ENCODE measurements at places on chromosomes 1 and 21.

DNA sequence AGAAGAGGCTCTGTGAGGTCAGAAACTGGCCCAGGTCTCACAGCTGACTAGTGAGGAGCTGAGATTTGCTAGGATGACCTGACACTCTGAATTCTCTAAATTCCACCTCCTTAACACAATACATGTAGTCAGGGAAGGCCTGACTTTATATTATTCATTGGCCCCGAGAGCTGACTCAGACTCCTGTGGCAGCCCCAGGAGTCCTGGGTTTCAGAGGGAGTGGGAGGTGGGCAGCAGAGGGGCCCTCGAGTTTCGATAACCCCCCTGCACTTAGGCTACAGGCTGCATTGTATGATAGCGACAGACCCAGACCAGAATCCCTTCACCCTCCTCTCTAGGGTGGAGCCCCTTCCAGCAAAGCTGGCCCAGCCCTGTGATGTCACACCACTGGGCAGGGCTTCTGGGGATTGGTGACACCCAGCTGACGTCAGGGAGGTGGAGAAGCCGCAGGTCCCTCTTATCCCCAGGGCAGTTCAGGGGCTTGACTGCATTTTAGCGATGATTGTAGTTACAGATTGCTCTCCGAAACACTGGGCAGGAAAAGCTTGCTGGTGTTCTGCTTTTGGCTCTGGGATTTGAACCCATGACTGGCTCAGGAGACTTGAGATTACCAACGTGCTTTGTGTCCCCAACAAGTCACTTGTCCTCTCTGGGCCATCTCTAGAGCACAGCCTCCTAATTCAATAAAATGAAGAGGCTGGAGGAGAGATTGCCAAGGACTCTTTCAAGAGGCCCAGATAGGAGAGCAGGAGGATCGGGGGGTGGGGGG is 17.0 kb upstream of the GPR37L1 start:
- DNase-seq, result no peak

- DNase-seq, result no peak
Observed at GRCh38 chr1:34759503-34760357, at the start of gene GJB4. GJB4 (plus strand) TSS chr1:34759740; CDS start chr1:34761255, 1,515 bp downstream.

GRCh38 chr1:46582972-46583371 is 21.1 kb downstream of the MKNK1 start:
- DNase-seq, result no peak

- no peak for DNase-seq
Observed at GRCh38 chr1:204466416-204467405, 27.9 kb downstream of the PIK3C2B start.

DNA sequence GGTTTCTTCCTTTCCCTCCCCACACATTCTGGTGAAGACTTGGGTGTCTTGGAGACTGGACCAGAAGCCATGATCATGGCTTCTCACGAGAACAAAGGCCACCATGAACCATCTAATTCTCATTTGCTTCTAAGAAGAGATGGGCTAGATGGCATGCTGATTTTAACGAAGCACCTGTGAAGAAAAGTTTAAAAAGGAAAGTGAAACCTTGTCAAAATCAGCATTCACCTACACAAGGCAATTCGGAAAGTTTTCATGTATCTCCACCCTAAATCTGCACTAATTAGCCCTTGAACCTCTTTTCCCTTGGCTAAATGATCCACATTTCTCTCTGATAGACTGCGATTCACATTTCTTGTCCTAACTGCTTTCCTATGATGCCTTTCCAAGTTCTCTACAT is 114.3 kb upstream of the RAVER2 start:
- DNase-seq, result no peak

- no peak for DNase-seq
Observed at GRCh38 chr21:14737284-14737691, 191.2 kb upstream of the SAMSN1 start.

DNA sequence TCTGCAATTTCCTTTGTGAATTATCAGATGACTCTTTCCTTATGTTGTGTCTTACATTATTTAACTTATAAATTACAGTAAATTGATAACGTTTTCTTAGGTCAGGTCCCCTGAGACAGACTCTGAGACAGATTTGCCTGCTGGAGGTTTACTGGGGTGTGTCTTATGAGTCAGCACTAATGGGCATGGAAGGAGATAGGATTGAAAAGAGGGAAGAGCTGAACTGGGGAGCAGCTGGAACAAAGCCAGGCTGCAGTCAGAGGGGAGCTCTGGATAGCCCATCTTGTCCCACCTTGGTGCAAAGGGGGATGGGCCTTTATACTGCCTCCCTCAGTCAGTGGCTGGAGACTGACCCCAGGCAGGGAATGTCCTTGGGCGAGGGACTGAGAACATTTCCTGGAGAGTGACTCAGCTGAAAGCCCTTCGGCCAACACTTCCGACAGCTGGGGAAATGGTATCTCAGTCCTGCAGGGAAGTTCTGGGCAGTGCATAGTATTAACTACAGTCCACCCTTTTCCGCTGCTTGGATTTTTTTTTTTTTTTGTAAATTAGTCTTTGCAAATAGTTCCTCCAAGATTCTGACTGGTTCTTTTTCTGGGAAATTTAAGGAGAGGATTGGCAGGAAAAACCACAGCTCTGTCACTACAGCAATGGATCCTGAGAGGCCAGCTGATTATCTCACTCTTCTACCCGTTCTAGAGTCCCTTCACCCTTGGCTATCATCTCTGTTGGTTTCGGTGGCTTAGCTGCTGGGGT is 39.1 kb upstream of the CDC42BPA start:
- DNase-seq, result no peak

- no peak for DNase-seq
Observed at GRCh38 chr1:89552471-89553081, 27.9 kb downstream of the LRRC8B start.

DNA sequence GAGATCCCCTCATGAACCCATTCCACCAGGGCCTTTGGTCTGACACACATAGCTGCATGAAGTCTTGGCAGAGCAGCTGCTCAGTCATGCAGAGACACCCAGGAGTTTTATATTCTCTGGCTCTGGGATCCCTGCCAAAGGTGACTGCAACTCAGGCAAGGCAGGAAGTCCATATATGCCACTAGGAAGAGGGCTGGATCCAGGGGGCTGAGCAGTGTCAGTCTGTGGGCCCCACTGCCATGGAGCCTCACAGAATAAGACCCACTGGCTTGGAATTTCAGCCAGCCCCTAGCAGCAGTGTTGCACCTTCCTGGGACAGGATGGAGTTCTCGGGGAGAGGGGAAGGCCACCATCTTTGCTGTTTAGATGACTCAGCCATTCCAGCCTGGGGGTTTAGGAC is 199.7 kb downstream of the TBX15 start:
- DNase-seq, result no peak

DNA sequence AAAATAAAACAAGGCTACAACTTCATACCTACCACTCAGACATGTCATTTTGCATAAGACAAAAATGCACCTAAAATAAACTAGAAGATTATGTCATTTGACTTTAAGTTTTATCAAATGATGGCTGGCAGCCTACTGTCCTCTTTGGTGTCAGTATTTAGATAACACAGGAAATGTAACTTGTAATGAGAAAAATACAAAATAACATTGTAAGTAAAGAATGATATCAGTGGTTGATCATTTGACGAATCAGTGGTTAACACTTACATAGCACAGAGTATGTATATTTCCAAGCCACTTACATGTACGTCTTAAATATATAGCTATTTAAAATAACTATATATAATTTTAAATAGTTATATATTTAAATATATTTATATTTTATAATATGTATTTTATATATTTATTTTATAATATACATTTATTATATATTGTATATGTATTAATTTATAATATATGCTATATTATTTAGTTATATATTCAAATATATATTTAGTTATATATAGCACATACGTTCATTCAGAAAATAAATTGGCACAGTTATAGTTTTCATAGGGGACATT is 44.1 kb downstream of the ZNF678 start:
- no peak for DNase-seq

DNA sequence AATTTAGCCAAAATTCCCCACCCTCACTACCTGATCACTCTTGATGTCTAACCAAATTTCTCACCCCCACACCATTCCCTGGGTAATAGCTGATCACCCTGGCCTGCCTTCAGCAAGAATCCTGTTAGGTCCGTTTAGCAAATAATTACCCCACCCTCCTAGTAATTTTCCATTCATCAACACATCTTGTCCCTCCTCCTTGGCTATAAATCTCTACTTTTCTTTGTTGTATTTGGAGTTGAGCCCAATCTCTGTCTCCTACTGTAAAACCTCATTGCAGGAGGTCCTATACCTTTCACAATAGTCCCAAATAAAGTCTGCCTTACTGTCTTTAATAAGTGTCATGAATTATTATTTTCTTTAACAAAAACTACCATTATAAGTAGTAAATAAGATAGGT is 6.9 kb upstream of the PRKAA2 start:
- DNase-seq, result no peak

GRCh38 chr1:55005351-55006140 is 6.8 kb downstream of the BSND start:
- DNase-seq, result no peak

GRCh38 chr1:61186753-61187152 is 104.4 kb downstream of the NFIA start:
- no peak for DNase-seq

- no peak for DNase-seq
Observed at GRCh38 chr1:89962024-89962741, 32.7 kb upstream of the ZNF326 start.

GRCh38 chr1:154453574-154454352 is 48.3 kb upstream of the TDRD10 start:
- no peak for DNase-seq

DNA sequence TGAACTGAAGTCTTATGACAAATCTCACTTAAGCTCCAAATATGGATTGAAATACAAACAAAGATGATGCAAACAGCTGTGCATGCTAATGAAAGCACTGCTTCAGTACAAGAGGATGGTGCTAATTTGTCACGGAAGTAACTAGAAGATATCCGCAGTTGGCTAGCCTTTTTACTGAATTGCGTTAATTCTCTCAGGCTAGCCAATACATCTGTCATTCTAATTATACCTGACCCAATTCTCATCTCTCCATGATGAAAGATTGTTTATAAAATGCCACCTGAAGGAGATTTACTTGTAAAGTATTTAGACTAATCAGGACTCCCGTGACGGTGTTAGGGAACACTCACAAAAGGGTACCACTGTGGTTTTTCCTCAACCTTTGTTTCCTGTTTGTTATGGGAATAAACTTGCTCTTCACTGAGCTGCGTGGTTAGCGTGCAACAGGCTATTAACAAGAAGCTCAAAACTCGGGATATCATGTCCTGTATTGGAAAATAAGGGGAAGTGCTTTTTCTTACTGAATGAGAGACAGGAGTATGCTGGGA is 162.5 kb downstream of the APP start:
- no peak for DNase-seq

DNA sequence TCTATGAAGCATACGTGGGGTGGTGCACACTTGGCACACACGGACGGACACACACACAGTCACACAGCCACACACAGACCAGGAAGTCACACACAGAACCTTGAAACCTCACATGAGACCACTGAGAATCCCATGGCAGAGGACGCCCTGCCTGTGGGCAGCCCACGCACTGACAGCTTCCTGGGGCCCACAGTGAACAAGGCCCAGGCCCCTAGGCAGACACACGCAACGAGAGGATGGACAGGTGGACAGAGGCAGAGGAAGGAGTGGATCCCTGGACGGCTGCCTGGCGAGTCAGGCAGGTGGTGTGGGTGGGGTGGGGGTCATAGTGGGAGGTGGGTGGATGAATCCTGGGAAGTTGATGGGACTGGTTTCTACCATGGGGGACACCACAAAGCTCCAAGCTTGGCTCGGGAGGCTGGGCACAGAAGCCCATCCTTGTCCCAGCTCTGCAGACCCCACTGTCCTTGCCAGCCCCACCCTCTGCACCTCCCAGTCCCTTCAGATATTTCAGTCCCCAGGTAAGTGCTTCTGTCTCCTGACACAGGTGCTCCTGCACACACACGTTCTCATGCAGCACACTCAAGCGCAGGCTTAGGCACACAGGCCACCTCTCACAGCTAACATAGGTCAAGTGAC is 49.1 kb downstream of the WNT9A start:
- no peak for DNase-seq

GRCh38 chr21:31744182-31744800 is 12.4 kb upstream of the SCAF4 start:
- no peak for DNase-seq

- DNase-seq, result no peak
Observed at GRCh38 chr21:35046263-35046624, 2.9 kb downstream of the RUNX1 start.

GRCh38 chr21:16195538-16195910 is 465.7 kb downstream of the USP25 start:
- DNase-seq, result no peak

DNA sequence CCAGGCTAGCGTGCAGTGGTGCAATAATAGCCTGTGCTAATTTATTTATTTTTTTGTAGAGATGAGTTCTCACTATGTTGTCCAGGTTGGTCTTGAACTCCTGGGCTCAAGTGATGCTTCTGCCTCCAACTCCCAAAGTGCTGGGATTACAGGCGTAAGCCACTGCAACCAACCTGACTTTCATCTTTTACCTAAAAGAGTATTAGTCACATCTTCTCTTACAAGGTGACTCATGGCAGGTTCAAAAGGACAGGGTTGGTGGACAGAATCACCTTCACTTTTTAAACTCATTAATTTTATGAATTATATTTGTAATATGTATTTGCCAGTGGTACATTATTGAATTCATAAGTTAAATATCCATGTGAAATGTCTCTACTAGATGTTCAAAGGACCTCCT is 18.1 kb downstream of the JAM2 start:
- DNase-seq, result no peak

DNA sequence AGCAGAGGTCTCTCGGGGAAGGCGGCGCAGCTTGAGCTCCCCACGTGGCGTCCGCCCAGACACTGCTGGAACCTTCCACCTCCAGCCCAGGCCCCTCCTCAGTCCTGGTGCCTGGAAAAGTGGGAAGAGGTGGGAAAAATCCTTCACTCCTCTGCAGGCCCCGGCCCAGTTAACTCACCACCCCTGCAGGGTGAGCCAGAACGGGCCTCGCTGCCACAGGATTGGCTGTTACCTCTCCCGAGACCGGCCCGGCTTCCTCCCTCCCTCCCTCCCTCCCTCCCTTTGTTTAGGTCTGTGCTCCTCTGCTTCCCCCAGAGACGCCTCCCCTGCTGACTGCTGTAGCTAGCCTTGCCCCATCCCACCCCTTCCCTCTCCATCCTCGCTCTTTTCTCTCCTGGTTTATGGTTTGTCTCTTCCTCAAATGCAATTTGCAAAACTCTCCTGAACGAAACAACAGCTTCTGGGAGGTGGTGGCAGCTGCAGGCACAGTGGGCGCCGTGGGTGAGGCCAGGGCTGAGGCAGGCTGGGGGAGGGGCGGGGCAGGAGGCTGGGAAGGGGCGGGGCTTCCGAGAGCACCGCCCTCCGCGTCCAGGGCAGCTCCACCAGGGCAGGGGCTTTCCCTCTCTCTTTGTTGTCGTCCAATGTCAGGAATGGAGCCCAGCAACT is 6.5 kb downstream of the CAPN9 start:
- no peak for DNase-seq

- no peak for DNase-seq
Observed at GRCh38 chr1:231039161-231040018, 664 bp downstream of the FAM89A start.

DNA sequence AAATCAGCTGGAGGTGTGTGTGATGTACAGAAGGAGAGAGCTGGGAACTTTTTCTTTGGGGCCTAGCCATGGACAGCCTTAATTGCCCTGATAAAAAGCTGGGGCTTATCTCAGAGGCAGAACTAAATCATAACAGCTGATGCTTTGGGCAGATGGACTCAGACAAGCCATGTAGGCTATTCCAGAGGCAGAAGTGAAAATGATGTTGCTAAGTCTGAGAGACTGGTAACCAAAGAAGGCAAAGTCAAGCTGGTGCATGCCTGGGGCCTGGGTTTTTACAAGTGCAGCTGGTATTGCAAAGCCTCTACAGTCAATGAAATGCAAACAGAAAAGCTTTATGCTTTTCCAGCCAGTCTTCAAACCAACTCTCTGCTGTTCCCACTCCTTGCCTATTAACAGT is 39.0 kb upstream of the LMX1A start:
- no peak for DNase-seq

Measured in activated CD8-positive, alpha-beta memory T cell treated with anti-CD3 and anti-CD28 coated beads for 1 hour (primary cell).